ENCODE measurements at places on chromosomes 6 and 20.

GRCh38 chr6:91824331-91824730, 1237.5 kb upstream of the MAP3K7 start:
- DNase-seq: no peak

DNA sequence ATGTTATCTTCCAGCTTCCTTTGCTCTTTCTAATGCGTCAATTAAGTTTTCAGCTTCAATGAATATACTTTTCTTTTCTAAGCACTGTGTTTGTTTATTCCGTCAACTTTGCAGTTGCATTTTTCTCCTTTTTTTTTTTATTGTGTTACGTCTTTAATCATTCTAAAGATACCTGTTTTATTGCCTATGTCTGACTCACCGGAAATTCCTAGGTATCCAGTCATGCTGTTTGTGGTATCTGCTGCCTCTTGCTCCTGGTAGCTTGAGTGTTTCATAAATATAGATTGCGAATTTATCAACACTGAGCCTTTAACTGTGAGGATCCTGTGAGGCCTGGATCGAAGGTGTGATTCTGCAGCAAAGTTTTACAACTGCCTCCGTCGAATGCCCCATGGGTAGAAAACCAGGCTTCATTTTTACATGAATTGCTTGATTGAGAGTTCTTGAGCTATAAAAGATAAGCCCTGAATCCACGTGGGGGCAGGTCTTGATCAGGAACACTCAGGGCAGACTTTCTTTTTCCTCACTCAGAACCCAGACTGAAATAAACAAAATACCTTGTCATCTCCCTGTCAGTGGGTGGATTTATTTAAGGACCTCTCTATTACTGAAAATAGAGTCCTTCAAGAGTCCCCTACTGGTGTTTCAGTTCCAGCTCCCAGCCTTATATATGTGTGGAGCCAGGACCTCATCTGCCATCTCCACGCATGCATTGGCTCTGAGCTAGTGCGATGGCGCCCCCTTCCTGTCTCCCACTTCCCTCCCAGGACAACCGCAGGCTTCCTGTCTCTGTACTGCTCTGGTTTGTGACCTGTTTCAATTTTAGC, 60.1 kb upstream of the LRRC1 start:
- DNase-seq: no peak

DNA sequence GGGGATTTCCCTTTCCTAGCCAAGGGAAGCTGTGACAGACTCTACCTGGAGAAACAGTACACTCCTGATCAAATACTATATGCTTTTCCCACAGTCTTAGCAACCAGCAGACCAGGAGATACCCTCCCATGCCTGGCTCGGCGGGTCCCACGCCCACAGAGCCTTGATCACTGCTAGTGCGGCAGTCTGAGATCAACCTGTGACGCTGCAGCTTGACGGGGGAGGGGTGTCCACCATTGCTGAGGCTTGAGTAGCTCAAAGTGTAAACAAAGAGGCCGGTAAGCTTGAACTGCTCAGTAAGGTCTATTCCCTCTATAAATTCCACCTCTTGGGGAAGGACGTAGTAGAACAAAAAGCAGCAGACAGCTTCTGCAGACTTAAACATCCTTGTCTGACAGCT, 63.2 kb downstream of the WASF1 start:
- no peak for DNase-seq

DNA sequence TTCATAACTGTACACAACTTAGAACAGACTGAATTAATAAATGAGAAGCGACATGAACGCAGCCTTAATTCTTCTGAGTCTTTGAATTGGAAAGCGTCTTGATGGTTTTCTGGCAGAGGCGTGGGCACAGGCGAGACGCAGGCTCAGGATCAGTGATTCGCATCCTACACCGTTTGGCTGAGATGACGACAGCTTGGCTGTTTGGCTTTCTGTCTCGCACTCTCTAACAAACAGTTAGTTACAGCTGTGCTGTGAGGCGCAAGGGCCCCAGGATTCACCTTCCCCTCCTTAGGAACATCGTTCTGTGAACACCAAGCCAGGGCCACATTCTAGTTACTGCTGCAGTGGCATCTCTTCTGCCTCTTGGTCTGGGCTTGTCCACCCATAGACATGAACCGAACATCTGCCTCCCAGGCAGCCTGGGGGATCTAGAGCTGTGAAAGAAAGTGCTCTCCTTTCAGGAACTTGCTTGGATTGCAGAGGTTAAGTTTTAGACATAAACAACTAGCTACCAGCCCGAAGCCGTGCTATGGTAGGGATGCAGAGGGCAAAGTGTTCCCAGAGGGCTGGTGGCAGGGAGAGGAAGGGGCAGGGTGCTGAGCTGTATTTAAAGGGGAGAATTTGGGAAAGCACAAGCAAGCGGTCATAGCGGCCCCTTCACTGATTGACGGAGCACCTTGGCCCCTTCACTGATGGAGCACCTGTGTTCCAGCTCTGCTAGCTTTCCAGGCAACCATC, 49.6 kb downstream of the TCP11 start:
- DNase-seq: no peak

DNA sequence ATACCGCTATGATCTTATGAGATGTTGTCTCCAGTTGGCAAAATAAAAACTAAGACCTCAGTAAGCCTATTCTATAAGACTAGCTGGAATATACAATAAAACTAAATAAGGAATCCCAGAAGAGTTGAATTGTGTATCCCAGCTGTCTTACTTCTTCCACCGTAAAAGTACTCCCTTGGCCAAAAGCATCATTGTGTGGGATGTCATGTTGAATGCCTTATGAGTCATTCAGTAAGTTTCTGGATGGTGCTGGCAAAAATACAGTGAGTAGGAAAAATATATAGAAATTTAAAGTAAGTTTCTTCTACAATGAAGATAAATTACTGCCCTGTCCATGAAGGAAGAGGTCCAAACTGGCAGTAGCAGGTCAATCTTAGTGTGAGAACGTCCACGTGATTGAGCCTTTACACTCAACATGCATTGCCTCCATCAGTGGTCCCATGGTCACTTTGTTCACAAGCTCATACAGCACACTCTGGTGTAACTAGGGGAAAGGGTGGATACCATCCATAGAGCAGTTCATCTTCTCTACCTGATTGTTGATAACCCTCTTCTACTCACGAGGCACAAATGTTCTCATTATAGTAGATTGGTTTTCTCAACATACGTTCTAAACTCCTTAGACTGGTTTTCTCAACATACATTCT, 13.7 kb upstream of the ZNF318 start:
- no peak for DNase-seq
